ENCODE measurements at places on chromosomes 5 and 9. TPM values are rescaled to one million over a fixed set of nuclear protein-coding genes. Genes with fewer than 3 reads are reported as not detected.

The KLHL9 gene
- 22.8 TPM for total RNA-seq

The FCN2 gene
- total RNA-seq = not detected

The SPINK6 gene
- total RNA-seq = not detected

The RLN2 gene
- not detected for total RNA-seq

The CFAP90 gene
- not detected for total RNA-seq

The MAML1 gene
- 21.4 TPM for total RNA-seq

DNA sequence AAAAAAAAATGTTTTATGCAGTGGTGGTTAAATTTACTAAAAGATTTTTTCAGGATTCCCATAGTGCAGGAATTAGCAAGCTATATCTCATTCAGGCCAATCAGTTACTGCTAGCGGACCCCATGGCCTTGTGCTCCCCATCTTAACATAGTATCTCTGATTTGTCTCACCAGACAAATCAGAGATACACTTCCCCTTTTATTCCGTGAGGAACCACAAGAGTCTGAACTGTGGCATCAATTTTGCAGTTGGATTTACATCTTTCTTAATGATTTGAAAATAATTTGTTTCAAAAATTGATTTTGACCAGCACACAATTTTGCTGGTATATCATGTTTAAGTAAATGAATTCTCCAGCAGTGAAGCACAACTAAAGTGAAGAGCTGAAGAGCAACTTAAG lies 17.9 kb downstream of the ITGA1 start:
- DNase-seq = no peak

DNA sequence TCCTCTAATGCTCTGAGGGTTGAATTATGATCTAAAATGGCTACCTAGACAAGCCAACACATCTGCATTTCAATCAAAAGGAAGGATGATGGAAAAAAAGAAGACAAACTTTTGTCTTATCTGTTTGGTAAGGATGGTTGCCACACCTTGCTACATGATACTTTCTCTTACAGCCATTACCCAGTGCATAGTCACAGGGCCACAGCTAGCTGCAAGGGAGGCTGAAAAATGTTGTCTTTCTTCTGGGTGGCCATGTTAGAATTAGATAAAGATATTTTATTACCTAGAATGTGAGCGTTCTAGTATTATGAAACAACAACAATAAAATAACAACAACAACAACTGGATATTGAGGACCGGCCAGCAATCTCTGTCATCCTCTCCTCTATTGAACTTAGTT lies 4.7 kb upstream of the AOPEP start:
- no peak for DNase-seq

- no peak for DNase-seq
Observed at GRCh38 chr5:172707285-172708182, 63.5 kb downstream of the DUSP1 start.

DNA sequence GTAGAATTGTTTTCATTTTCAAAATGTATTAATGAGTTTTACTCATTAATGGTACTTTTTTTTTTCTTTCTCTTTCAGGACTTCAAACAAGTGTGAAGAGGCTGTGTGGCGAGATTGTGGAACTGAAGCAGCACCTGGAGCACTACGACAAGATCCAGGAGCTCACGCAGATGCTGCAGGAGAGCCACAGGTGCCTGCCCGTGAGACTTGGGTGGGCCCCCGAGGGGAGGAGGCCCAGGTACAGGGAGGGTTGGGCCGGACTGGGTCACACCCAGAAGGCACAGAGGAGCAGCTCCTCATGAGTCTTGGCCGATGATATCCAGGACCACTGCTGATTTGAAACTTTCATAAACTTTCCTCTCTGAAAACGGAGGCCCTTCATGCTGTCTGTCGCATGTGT lies 35.6 kb downstream of the CEP72 start:
- no peak for DNase-seq

GRCh38 chr5:102411-103043 lies 10.6 kb downstream of the PLEKHG4B start:
- peak; percentile 89 for DNase-seq

- no peak for DNase-seq
Observed at GRCh38 chr5:35924950-35925722, 13.3 kb downstream of the CAPSL start.

DNA sequence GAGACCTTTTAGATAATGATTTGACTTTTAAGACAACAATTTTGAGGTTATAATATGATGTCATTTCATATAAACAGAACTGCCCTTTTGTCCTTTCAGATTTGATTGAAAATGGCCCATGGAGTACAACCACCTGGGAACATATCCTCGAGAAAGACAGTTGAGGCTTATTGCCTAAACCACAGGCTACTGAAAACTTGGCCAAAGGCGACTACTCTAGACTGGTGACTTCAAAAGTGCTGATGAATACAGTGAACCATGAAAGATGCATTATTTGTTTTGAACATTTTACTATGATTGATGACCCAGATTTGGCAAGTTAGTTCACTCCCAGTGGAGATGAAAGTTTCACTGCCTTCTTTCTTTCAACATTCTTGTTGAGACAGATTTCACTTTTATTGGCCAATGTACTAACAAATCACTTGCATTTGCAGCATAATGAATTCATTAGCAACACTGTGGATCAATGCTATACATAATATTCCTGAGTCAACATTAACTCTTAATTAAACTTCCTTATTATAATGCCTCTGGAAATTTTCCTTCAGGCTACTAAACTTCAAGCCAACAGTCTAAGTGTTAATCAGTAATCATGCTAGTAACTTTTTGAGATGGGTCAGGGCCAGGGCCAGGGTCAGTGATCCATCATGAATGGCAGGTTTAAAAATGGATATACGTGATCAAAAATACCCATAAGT lies 480.3 kb downstream of the RAB3C start:
- DNase-seq = no peak

GRCh38 chr9:8365466-8366160 lies 566.0 kb upstream of the DMAC1 start:
- no peak for DNase-seq

- no peak for DNase-seq
Observed at GRCh38 chr5:55597014-55597981, 62.5 kb upstream of the PLPP1 start.

DNA sequence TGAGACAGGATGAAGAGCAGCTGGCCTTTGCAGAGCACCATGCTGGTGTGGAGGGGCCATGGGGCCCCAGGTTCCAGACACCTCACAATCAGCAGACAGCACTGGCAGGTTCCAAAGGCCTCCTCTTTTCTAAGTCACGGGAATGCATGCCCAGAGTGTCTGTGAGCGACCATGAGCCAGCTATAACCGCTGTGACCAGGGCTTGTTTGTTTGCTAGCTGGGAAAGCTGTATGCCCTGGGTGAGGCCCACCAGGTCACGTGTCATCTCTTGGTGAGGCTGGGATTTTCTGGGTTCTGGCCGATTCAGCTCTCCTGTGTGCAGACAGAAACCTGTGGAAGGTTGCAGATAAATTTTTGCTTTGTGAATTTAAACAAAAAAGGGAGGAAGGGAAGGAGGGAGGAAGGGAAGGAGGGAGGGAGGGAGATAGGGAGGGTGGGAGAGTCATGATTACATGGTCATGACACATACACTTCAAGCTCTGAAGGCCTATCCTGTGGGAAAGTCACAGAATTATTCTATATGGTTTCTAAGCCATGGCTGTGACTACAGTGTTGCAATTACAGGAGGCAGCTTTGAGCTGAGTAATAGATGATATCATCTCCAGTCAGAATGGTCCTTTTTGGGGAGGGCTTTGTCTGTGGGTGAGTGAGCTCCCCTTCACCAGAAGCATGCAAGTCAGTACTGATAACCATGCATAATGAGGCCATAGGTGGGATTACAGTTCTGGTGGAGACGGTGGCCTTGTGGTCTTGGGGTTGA lies 37.2 kb downstream of the PAPPA start:
- DNase-seq = no peak

DNA sequence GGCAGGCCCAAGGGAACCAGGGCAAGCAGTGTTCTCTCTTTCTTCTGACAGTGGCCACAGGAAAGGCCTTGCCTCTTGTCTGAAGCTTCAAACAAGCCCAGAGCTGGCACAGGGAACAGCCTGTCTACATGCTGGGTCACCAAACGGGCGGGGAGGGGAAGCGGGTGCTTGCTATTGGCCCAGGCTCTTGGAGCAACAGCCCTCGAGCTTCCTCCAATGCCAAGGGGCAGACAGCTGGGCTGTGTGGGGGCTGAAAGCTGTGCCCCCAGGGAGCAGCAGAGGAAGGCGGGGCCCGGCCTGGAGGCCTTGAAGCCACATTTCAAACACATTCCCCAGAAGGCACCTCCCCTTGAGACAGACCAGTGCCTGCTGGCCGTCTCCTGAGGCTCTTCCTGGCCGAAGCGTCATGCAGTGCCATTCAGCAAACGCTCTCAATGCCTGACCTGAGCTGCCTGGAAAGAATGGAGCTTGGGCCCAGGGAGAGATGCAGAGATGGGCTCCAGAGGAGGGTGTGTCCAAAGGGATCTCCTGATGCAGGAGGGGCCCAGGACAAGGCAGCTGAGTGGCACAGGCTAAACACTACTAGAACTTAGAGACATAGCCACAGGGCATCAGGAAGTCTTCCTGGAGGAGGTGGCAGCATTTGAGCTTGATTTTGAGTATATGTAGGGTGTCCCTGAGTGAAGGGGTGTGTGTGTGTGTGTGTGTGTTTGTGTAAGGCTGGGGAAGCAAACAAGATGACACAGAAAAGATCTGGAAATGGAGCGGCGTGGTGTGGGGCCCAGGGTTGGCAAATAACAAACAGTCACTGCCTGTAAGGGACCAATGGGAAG lies 2.5 kb downstream of the FIBCD1 start:
- DNase-seq = no peak

Measured in esophagus muscularis mucosa (tissue), 4 donors.